ENCODE measurements at places on chromosomes 11 and 22.

DNA sequence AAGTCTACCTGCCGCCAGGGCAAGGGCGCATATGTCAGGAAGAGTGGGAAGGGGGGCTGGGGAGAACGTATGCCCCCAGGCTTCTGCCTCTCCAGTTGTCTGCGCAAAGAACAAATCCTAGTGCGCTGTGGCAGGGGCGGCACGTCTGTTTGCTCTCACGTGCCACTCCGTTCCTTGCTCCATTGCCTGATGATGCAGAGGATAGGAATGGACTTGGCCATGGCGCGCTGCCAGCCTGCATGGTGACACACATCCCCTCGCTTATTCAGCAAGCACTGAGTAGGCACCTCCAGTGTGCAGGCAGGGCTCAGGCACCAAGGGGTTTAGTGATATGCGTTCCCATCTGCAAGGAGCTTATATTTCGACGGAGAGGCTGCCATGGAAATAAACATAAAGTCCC lies 45.4 kb upstream of the SLC22A12 start:
- peak; percentile 67 for DNase-seq

GRCh38 chr11:19323502-19323901 lies 82.8 kb upstream of the E2F8 start:
- DNase-seq, result no peak

DNA sequence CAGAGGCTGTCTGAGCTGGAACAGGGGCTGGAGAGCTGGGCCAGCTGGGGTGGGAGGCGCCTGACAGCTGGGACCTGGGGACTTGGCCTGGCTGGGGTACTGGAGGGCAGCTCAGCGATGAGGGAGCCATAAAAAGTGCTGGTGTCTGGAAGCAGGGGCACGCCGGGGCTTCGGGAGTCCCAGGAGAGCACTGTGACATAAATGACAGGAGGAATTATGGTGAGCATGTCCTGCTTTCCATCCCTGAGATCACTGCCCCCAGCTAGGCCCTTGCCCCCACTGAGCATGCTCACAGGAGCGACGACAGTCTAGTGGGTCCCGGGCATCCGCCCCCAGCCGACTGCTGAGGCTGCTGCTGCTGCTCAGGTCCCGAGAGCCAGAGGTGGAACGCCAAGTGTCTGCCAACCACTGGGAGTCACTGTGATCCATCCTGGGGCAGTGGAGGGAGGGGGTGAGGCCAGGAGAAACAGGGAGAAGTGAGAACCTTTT lies 6.2 kb downstream of the ROBO4 start:
- peak; percentile 20 for DNase-seq

- DNase-seq, result no peak
Measured at GRCh38 chr11:73446766-73447165, 70.6 kb downstream of the RELT start.
